ENCODE measurements at places on chromosomes 2 and 18.

DNA sequence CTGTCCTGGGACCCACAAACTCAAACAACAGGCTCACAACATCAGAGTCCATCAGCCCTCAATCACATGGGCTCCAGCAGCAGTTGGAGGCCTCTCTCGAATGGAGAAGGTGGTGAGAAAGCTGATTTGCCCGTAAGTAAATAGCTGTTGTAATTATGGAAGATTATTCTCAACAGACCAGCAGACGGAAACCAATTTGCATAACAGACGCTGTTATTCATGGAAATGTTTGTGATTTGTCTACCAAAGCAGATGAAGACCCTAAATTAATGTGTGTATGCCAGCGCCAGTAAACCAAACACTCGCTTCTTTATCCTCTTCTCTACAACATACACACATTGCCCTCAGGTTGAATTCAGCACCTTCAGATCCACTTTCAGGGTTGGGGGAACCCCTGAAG lies 23.4 kb upstream of the GALNT14 start:
- DNase-seq = no peak

DNA sequence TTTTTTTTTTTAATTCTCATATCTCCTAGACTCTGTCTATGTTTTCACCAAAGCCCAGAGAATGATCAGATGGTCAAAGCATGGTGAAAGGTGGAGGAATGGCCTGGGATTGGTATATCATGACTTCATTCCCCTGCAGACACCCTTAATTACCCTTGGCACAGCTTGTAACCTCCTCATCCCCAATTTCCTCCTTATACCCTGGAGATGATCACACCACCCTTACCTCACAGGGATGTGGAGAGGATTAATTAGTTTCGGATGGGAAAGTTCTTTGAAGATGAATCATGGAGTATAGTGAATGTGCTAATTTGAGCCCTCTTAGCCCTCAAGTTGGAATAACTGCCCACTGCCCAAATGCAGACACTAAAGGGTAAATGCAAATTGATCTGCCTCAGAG lies 138.0 kb upstream of the LYPD6 start:
- no peak for DNase-seq

- DNase-seq = no peak
Observed at GRCh38 chr18:65768120-65768778, 17.4 kb downstream of the CDH7 start.

DNA sequence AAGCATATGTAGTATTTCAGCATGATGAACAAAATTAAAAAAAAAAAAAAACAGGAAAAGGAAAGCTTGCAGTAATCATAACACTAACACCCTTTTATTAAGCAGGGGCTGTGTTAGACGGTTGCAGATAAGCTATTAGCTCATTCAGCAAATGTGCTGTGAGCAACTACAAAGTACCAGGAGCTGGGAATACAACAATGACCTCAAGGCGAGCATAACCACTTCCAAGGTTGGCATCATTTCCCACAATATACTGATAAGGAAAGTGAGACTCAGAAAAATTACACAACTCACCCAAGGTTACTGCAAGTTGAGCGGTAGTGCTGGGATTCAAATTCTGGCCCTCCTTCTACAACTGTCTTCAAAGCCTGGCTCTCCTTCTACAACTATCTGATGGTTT lies 38.2 kb upstream of the ACTR3 start:
- no peak for DNase-seq

DNA sequence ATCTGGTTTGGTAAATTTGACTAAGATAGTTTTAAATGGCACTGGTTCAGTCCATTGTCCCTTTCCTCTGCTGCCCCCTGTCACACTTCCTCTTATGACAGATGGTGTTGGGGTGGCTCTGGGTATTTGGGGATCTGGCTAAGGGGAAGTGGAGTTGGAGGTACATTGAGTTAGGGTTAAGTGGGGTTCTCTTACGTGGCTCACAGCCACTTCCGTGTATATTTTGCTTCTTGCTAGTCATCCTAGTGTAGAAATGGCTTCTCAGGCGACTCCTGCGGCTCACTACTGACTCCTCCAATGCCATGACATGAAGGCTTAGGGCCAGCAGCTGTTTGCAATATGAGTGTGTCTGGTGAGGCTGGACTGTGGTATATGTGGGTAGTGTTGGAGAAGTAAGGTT lies 187.0 kb downstream of the HAUS1 start:
- DNase-seq = no peak

GRCh38 chr2:216559625-216560156 lies 61.0 kb downstream of the RPL37A start:
- DNase-seq = no peak

- no peak for DNase-seq
Observed at GRCh38 chr2:85710687-85711577, 16.8 kb downstream of the GNLY start.

- DNase-seq = no peak
Observed at GRCh38 chr2:232435805-232436204, 20.1 kb upstream of the ALPI start.

DNA sequence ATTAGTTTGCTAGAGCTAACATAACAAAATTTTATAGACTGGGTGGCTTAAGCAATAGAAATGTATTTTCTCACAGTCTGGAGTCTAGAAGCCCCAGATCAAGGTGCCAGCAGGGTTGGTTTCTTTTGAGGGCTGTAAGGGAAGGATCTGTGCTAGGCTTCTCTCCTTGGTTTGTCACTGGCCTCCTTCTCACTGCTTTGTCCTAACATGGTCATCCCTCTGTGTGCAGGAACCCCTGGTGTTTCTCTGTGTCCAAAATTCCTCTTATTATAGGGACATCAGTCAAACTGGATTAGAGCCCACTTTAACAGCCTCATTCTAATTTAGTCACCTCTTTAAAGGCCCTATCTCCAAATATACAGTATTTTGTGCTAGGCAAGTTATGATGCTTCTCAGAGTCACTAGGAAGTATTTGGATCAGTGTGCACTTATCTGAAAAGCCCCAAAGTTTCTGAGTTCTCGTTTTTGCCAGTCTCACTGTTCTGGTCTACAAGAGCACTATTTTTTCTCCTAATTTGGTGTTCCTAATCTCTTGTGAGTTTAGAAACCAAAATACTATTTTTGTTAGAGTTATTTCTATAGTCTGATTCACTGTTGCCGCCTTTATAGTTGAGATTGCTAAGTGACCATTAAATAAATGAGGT lies 29.0 kb downstream of the ZC3H6 start:
- DNase-seq = no peak

DNA sequence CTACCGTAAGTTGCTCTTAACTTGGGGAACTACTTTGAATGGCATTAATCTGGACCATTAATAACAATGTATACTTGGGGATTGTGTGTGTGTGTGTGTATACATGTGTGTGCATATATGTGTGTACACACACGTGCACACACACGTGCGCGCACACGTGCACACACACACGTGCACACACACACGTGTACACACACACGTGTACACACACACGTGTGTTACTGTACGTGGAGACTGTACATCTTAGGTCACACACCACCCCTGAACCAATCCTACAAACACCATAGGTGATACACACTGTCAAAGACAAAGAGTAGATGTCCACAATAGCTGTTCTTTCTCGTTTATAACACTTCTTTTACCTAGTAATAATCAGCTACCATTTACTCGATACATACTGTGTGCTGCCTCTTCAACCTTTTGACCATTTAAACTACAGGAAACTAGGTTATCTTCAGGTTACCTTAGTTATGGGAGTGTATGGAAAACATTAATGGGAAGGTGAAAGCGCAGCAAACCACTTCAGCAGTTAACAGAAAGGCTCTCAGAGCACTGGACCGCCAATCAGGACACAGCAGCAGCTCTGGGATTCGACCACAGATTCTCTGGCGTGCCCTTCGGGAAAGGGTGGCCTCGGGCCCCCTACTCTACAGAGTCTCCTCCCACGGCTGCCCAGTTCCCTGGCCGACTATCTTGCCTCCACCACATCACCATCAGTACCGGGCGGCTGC lies 894 bp upstream of the GCC2 start:
- no peak for DNase-seq

GRCh38 chr18:22932885-22933205 lies 283 bp upstream of the RBBP8 start:
- DNase-seq = no peak

- no peak for DNase-seq
Observed at GRCh38 chr2:56184500-56185011, 766 bp downstream of the CCDC85A start.

- DNase-seq = no peak
Observed at GRCh38 chr2:125397535-125398251, 1258.3 kb upstream of the GYPC start.

GRCh38 chr2:5409898-5410381 lies 282.2 kb upstream of the SOX11 start:
- no peak for DNase-seq

- no peak for DNase-seq
Observed at GRCh38 chr2:65724336-65724735, 291.9 kb upstream of the SPRED2 start.

- no peak for DNase-seq
Observed at GRCh38 chr2:237806334-237806733, 7.8 kb downstream of the RBM44 start.

DNA sequence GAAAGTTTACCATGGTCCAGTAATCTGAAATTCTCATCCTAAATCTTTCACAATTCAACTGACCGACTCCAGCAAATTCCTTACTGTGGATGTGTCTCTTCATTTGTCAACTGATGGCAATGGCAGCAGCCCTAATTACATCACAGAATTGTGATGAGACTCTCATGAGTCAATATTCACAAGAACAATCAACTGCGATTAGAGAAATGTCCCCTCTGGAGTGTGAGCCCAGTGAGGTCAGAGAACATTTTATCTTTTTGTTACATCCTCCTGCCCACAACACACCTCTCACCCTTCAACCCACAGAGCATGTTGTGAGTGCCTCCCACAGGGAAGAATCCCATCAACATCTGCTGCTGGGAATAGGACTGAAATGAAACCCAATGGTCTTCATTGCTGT lies 73.6 kb downstream of the CD226 start:
- DNase-seq = no peak

- no peak for DNase-seq
Observed at GRCh38 chr18:9348079-9348671, 13.6 kb downstream of the TWSG1 start.

- no peak for DNase-seq
Observed at GRCh38 chr2:15363142-15363541, 198.0 kb downstream of the NBAS start.

DNA sequence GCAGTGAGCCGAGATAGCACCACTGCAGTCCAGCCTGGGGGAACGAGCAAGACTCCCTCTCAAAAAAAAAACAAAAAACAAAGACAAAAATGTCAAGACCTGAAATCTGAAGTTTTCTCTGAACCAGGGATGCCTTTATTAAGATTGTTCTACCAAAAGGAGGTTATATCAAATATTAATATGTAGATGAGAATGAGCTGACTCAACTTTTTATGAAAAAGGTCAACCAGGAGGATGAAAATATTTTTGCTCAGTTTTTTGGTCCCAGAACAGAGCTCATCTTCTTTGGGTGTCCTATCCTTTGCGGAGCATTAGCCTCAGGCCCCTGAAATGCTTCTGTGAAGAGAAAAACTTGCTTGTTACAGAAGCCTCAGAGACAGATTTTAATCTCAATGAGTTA lies 44.0 kb downstream of the NEMP2 start:
- no peak for DNase-seq

- DNase-seq = no peak
Observed at GRCh38 chr2:113278742-113279139, at the start of gene PAX8. Gene PAX8 (minus strand): TSS chr2:113278921. CDS start chr2:113278394, 527 bp downstream.

DNA sequence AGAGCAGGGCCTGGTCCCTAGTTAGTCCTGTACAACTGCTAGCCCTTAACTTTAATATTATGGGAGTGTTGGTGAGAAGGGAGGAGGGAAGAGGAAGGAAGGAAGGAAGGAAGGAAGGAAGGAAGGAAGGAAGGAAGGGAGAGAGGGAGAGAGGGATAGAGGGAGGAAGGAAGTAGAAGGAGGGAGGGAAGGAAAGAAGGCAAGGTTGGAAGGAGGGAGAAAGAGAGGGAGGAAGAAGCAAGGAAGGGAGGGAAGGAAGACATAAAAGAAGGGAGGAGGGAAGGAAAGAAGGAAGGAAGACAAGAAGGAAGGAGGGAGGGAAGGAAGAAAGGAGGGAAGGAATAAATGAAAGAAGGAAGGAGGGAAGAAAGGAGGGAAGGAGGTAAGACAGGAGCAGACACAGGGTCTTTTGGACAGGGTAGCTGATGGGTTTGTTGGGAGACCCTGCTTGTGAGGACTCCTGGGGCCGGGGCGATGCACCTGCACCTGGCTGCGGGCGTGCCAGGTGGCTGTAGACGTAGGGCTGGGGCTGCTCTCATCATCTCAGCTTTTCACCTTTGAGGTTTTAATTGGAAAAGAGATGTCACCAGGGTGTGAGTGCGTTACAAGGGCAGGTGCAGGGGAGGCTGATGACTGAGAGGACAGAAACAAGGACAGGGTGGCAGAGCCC lies 5.9 kb upstream of the POMC start:
- DNase-seq = no peak

DNA sequence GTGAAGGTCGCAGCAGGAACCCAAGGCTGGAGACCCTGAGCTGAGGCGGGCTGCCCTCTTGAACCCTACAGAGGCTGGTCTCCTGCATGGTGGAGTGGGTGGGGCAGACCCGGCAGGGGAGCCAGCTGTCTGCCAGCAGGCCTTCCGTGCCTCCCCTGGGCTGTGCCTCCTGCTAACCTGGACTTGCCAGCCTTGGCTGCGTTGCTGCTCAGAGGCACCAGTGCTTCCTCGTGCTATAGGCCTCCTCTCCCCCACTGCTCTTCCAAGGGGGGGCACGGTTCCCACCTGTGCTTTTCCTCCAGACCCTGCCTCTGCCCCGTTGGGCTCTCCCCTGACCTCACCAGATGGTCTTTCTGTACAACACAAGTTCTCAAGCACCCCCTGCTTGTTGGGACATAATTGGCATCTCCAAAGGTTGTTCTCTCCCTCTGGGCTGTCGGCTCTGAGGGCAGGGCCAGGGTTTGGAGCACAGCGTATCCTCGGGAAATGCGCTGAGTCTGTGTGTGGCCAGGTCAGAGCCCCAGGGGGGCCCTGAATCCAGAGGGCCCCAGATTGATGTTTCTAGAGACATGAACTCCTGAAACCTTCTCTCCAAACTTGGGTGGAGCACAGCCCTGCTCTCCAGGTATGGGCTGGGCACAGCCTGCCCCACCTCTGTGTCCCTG lies 6.7 kb downstream of the ARHGEF4 start:
- DNase-seq = no peak

GRCh38 chr2:62306751-62307468 lies 111.0 kb downstream of the B3GNT2 start:
- no peak for DNase-seq

- DNase-seq = no peak
Observed at GRCh38 chr2:73033766-73034381, 37.6 kb downstream of the SFXN5 start.

GRCh38 chr2:65604246-65604645 lies 171.8 kb upstream of the SPRED2 start:
- no peak for DNase-seq

GRCh38 chr2:191038241-191038725 lies 24.3 kb upstream of the STAT1 start:
- DNase-seq = no peak
